ENCODE measurements at places on chromosomes 16 and 17.

- DNase-seq = no peak
Observed at GRCh38 chr16:75362846-75363245, 70.5 kb downstream of the CFDP1 start.

DNA sequence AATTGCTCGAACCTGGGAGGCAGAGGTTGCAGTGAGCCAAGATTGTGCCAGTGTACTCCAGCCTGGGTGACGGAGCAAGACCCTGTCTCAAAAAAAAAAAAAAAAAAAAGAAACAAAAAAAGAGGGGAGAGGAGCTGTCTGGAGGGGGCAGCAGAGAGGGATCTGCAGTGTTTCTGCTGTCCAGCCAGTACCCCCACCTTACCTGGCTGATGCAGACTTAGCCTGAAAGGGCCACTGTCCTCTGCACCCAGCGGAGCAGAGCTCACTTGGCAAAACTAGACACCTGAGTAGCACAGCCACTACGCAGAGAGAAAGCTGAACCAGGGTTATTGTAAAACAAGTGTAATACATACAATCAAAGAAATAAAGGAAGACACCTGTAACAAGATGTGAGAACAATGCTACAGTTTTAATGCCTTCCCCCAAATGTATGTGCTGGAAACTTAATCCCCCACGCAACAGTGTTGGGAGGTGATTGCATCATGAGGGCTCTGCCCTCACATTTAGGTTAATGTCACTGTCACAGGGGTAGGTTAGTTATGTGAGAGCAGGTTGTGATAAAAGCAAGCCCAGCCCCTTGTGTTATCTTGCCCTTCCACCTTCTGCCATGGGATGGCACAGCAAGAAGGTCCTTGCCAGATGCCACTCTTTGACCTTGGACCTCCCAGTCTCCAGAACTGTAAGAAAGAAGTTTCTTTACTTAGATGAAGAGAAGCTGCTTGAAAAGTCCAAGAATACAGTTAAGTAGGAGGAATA is 211.2 kb downstream of the RPTOR start:
- no peak for DNase-seq

- no peak for DNase-seq
Observed at GRCh38 chr17:27466376-27466742, 10.1 kb downstream of the KSR1 start.

- no peak for DNase-seq
Observed at GRCh38 chr17:78898947-78899346, 4.1 kb downstream of the CEP295NL start.

- no peak for DNase-seq
Observed at GRCh38 chr17:73194514-73195222, 1.8 kb downstream of the COG1 start.

DNA sequence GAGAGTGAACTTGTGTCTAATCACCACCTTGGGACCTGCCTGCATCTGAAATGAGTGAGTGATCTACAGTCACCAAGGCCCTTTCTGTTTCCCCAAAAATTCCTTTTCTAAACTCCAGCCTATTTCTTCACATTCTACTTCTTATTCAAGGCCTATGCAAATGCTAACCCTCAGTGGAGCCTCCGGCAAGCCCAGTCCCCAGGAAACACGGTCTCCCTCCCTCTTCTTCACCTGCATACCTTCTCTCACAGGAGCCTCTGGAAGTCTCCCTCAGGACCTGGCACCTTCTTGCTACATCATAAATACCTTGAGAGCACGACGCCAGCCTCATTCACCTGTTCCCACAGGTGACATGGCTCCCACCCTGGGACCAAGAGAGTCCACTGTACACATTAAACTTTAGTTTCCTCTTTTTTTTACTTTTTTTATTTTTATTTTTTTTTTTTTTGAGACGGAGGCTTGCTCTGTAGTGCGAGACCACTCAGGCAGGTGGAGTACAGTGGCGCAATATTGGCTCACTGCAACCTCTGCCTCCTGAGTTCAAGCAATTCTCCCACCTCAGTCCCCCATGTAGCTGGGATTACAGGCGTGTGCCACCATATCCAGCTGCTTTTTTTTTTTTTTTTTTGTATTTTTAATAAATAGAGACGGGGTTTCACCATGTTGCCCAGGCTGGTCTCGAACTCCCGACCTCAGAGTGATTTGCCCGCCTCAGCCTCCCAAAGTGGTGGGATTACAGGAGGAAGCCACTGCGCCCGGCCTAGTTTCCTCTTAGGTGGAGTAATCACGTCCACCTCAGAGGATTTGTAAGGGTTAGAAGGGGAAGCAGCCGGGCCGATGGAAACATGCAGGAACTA is 97.3 kb downstream of the ANKRD11 start:
- no peak for DNase-seq

GRCh38 chr16:88549671-88550245 is 20.4 kb upstream of the ZC3H18 start:
- no peak for DNase-seq

GRCh38 chr16:21664801-21665492 is 1.2 kb downstream of the OTOA start:
- no peak for DNase-seq
